ENCODE measurements at places on chromosomes 7 and 10. TPM values are rescaled to one million over a fixed set of nuclear protein-coding genes. Genes with fewer than 3 reads are reported as not detected.

The TMEM254 gene
- polyA plus RNA-seq, result 64.6 TPM

The WDR86 gene
- 38.8 TPM for polyA plus RNA-seq

The HUS1 gene
- 26.6 TPM for polyA plus RNA-seq

The COL1A2 gene
- 746 TPM for polyA plus RNA-seq

The GARS1 gene
- 99.6 TPM for polyA plus RNA-seq

The AOC1 gene
- polyA plus RNA-seq, result 54.2 TPM

The CAMK2B gene
- polyA plus RNA-seq, result 1.7 TPM

The LEP gene
- polyA plus RNA-seq, result 0.53 TPM

The BAG3 gene
- 24.5 TPM for polyA plus RNA-seq

The LIPK gene
- not detected for polyA plus RNA-seq

The LHFPL3 gene
- polyA plus RNA-seq, result 10.0 TPM

The BLNK gene
- polyA plus RNA-seq, result 53.6 TPM

The AKR1C2 gene
- 8.5 TPM for polyA plus RNA-seq

- DNase-seq, result no peak
These were observed 21.8 kb downstream of the ANK3 start for GRCh38 chr10:60367901-60368300.

DNA sequence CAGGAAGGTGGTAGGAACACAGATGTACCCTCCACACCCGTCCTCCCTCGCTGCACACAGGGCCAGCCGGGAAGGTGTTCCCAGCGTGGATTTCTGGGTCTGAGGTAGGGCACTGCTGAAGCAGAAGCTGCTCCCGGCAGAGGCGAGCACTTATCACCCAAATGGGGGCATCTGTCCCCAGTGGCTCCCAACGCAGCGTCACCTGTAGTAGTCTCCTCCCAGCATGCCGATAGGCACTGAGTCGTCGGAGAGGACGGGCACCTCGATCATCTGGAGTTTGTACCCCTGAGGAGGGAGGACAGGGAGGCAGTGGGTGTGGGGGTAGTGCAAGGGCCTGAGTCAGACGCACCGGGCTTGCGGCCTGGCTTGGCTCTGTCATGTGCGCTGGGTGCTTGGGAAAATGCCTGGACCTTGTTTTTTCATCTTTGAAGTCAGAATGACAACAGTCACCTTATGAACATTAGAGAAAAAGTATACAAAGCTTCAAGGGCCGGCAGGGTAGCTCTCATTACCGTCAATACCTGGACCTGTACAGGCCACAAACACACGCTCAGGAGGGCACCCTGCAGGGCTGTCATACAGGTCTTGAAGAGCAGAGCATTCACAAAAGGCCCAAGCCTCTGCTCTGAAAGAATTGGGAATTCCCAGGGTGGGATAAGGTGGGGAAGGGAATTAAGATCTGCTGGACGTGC, 3.1 kb upstream of the PYROXD2 start:
- no peak for DNase-seq

GRCh38 chr10:72001033-72001395, 36.8 kb downstream of the CHST3 start:
- no peak for DNase-seq

- DNase-seq, result peak; percentile 91
These were observed 23.9 kb downstream of the UNC5B start for GRCh38 chr10:71236286-71236685.

- DNase-seq, result no peak
These were observed 387.2 kb downstream of the CNTNAP2 start for GRCh38 chr7:146503844-146504243.

GRCh38 chr7:113197274-113197673, 78.9 kb upstream of the SMIM30 start:
- no peak for DNase-seq

GRCh38 chr10:128084991-128085390, 41.2 kb downstream of the MKI67 start:
- no peak for DNase-seq

GRCh38 chr10:28249512-28249911, 53.4 kb downstream of the MPP7 start:
- no peak for DNase-seq

DNA sequence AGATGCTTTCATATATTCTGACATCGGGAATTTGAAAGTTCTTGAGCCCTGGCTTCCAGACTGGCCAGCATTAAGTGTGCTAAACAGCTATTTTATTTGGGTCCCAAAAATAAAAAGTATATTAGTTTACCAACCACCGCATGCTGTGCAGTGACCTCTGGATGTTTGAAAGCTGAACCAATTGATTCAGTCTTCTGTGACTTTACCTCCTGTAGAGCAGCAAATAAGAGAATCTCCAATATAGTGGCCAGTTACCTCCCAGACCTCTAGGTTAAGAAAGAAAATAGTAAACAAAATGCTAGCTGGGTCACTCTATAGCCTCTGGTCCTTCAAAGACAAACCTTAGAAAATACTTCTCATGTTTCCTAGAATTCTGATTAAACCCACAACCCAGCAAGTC, 424.6 kb upstream of the NFE2L3 start:
- no peak for DNase-seq

GRCh38 chr7:155412416-155413253, 45.3 kb upstream of the EN2 start:
- peak; percentile 60 for DNase-seq

DNA sequence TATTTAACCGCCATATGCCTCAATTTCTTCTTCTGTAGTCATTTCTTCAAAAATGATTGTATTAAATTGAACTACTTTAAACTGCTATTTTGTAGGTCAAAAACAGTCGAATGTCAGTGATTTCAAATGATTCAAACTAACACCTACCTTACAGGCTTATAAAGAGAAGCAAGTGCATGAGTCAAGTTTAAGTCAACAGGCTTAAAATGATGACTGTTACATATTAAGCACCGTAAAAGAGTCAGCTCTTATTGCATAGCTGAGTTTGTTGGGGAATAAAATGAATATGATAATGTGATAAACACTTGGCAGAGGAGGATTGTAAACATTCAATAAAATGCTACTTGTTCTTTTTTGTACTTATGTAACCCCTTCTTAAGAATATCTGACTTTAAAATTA, 90.1 kb upstream of the ANKRD1 start:
- DNase-seq, result no peak

- DNase-seq, result no peak
These were observed 459.0 kb upstream of the STEAP1 start for GRCh38 chr7:89695241-89695640.

DNA sequence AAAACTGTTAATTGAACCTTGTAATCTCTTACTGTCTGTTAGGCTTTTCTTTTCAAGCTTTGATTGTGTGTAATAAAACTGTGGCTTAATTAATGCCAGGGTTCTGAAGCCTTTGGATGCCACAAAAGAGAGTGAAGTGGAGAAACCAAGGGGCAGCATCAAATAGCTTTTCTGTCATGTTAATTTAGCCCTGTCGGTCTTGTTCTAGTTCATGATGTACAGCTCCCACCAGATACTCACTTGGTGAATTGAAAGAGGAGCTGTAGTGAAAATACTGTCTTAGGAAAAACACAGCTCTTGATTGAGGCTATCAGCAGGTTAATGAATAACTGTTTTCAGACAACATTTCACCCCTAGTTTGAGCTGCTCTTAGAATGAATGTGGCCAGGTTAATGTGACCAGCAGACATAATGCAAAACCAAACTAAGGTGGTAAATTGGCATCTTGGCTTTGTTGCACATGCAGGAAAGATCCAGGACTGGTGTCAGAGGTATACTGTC, 94.2 kb downstream of the POLL start:
- DNase-seq, result no peak

GRCh38 chr10:112677689-112678088, 230.7 kb downstream of the VTI1A start:
- no peak for DNase-seq

GRCh38 chr7:140998715-140999114, 16.0 kb downstream of the MRPS33 start:
- DNase-seq, result no peak

GRCh38 chr10:17851611-17852010, 42.5 kb downstream of the MRC1 start:
- DNase-seq, result no peak

- DNase-seq, result no peak
These were observed 631 bp upstream of the PRKRIP1 start for GRCh38 chr7:102395592-102395872.

DNA sequence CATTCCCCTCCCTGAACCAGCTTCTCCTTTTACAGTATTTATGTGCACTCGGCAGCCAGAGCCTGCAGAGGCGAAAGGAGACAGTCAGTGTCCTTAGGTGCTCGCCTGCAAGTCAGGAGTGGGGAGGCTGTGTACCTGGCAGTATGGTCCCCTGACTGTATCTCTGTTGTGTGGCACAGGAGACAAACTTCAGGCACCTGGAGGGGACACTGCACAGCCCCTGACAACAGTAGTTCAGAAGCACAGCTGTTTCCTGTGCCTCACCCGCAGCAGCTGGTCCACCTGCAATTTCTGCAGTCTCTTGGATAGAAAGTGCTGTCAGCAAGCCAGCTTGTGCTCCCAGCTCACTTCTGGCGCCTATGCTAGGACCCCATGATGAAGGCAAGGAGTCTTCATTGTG, 73.4 kb upstream of the LAMB4 start:
- no peak for DNase-seq

GRCh38 chr7:46534664-46535588, 613.9 kb upstream of the IGFBP3 start:
- peak; percentile 40 for DNase-seq

DNA sequence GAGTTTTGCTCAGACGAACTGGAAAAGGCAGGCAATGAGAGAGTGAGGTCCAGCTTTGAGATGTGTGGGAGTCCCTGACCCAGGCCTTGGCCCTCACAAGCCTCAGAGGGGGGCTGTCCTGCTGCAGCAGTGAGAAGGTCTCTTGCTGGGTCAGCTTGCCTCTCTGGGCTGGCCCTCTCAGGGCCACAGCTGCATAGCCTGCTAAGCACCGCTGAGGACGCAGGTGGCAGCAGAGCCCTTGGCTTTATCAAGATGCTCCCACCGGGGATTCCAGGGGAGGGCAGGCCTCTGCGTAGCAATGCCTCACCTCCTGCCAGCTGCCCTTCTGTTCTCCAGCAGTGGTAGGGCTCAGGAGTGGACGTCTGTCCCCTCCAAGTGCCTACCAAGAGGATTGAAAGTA, 128.7 kb downstream of the COBL start:
- peak; percentile 13 for DNase-seq

DNA sequence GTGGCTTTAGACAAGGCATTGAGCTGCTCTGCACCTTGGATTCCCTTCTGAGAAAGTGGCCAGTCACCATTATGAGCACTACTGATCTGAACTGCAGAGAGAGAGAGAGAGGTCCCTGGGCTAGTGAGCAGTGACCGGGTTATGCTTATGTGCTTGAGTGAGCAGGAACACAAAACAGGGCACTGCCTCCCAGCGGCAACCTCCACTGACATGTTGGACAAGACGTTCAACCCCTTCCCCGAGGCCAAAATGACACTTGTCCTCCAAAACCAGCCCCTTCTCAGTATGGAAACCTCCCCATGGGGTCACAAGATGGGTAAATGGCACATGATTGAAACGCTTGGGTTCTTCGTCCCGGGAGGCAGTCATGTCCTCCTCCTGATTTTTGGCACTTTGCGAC, 339.4 kb upstream of the ZMIZ1 start:
- no peak for DNase-seq

DNA sequence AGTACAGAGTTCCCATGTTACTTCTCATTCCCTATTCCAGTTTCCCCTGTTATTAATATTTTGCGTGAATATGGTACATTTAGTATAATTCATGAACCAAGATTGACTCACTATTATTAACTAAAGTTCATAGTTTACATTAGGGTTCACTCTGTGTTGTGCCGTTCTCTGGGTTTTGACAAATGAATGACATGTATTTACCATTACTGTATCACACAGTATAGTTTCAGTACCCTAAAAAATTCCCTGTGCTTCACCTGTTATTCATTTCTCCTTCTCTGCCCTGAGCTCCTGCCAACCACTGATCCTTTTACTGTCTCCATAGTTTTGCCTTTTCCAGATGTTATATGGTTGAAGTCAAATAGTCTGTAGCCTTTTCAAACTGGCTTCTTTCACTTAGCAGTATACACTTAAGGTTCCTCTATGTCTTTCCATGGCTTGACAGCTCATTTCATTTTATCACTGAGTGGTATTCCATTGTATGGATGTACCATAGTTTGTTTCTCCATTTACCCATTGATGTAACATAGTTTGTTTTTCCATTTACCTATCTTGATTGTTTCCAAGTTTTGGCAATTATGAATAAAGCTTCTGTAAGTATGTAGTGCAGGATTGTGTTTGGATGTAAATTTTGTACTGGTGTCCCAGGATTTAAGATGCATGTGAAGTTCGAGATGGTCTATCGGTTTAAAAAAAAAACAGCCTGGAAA, 58.8 kb downstream of the CDK14 start:
- DNase-seq, result no peak

GRCh38 chr7:14197280-14197679, 207.8 kb upstream of the ETV1 start:
- no peak for DNase-seq

GRCh38 chr7:100029596-100029995, 14.2 kb downstream of the ZKSCAN1 start:
- DNase-seq, result no peak

GRCh38 chr10:126906704-126907422, 1.6 kb downstream of the DOCK1 start:
- no peak for DNase-seq

GRCh38 chr10:6513476-6513875, 66.6 kb downstream of the PRKCQ start:
- no peak for DNase-seq

DNA sequence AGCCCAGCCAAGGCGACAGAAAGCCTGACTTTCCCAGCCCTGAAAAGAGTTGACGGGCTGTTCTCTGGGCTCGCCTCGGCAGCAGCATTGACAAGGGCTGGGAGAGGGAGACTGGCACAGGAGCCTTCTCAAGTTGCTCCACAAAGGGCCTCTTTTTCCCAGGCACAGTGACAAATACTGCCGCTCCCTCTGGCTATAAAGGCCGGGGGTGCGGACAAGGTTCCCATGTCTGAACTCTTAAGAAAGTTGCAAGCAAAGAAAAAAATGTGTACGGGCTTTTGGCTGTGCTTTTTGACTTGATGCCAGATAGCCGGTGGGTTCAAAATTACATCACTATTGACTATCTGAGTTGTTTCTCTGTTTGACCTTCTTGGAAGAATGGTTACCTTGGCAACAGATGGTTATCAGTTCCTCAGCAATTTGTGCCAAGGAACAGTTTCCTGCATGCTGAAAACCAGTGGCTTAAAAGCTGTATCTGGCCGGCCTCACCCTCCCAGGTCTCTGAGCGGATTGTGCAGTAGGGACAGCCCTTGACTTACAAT, 115.9 kb upstream of the EEPD1 start:
- DNase-seq, result peak; percentile 70

DNA sequence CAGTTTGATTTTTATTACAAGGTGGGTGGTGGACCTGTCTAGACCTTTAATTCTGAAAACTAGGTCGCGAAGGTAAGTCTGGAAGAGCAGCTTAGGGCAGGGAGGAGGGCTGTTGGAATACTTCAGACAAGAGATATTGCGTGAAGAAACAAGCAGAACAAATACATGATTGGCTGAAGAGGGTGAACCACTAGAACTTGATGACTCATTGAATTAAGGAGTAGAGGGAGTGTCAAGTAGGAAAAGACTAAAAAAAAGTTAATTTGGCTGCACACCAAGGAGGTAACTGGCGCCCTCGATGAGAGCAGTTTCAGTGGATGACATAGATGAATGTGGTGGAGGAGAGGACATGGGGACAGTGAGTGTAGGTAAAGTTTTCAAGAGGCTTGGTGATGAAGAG, 41.3 kb downstream of the WNT2 start:
- DNase-seq, result no peak

- no peak for DNase-seq
These were observed 48.9 kb upstream of the PAX2 start for GRCh38 chr10:100696477-100696901.

GRCh38 chr10:78472551-78472890, 438.9 kb downstream of the RPS24 start:
- DNase-seq, result peak; percentile 43

GRCh38 chr10:75547391-75548298, 116.2 kb downstream of the LRMDA start:
- DNase-seq, result no peak

GRCh38 chr7:122433765-122434164, 129.2 kb upstream of the FEZF1 start:
- no peak for DNase-seq
